ENCODE measurements at places on chromosomes 1 and 21.

DNA sequence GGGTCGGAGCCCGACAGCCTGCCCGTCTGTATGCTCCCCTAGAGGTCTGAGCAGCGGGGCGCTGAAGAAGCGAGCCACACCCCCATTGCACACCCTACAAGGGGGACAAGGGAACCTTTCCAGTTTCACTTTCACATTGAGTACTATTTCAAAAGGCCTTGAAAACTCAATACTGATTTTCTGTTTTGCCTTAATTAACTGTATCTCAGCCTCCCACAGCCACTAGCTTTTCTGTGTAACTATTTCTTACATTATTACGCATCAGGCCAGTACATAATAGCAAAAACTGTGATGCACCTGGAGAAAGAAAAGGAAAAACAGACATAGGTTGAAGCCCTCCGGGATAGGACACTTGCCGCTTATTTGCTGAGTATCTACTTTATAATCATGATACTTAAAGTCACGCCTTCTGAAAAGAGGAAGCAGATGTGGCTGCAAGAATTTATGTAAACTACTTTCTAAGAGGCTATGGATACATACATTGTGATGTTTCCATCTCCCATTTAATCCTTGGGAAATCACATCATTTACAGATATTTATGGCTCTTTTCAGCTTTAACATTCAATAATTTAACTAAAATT is 1719.5 kb downstream of the MRPL39 start:
- no peak for DNase-seq

- no peak for DNase-seq
Observed at GRCh38 chr1:92973203-92973897, 12.1 kb upstream of the DIPK1A start.

GRCh38 chr1:9758559-9759121 is 65.1 kb downstream of the CLSTN1 start:
- DNase-seq, result no peak

- peak; percentile 48 for DNase-seq
Observed at GRCh38 chr1:58785442-58786058, 1.7 kb upstream of the JUN start.

DNA sequence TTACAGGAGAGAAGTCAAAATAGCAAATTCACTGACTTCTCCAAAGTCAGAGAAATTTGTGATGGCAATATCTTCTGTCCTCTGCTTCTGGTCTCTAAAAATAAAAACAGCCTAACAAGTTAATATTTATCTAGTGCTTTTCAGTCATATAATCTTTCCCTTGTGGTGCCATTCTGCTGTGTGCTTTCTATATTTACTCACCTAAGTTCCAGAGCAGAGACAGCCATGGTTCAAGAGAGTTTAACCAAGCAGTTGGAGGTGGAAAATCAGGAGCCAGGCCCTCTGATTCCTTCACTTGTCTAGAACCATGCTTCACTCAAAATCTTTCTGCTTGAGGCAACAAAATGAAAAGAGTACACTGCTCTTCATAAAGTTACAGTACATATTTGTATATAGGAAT is 39.3 kb downstream of the BRINP2 start:
- no peak for DNase-seq

- DNase-seq, result no peak
Observed at GRCh38 chr1:220824031-220824989, 37.6 kb downstream of the MTARC1 start.

DNA sequence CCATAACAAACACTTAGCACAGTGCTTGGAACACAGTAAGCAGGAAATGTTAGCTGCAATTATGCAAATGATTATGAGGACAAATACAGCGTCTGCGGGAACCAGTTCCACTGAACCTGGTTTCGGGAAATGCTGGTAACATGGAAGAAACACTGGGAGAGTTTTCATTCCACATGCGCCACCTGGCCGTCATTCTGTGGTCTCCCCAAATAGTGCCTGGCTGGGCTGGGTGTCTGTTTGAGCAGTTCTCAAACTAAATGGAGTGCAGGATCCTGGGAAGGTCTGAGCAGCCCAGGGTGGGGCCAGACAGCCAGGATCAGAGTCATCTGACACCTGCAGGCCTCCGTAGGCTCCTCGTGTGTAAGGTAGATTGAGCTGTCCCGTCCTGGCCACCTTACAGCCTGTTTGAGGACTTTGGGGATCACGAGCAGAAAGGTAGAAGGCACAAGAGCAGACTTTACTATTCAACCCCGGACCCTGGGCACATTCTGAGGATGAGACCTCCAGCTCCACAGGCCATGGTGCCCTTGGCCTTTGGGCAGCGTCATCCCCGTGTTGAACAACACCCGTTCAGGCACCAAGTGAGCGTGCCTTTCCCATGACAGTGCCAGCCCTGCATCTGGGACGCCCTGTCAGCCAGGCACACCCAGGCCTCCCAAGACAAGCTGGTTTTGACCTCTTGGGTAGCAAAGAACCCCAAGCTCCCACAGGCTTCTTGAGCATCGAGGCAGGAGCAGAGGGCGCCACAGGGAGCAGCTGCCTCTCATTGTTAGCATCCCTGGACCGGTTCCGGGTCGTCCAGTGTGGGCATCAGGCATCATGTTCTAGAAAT is 101.9 kb downstream of the PRDM2 start:
- no peak for DNase-seq

DNA sequence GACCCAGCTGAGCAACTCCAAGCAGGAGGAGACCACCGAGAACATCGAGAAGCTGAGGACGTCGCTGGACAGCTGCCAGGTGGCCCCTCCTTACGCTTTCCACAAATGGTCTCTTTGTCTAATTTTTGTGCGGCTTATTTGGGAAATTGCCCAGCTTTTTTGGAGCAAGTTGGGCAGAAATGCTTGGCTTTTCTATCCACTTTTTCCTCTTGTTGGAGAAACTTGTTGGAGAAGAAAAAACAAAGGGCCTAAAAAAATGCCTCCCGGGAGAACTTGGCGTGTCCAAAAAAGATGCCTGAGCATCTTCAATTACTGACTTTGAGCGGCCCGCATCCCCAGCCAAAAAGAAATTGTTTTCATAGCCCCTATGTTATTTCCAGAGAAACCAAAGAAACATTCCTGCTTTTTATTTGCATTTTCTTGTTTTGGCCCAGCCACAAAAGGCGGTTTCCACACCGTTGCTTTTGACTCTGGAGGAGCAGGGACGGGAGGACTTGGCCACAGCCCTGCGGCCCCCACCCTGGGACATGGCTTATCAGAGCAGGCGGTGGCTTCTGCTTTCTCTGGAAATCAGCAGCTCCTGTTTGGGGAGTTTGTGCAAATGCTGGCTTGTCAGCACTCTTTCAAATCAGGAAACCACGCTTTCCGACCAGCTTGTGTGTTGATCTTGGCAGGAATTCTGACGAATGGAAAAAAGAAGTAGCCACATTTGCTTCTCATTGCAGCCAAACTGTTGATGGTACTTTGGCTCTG is 81.2 kb upstream of the EFHD2 start:
- DNase-seq, result peak; percentile 90

DNA sequence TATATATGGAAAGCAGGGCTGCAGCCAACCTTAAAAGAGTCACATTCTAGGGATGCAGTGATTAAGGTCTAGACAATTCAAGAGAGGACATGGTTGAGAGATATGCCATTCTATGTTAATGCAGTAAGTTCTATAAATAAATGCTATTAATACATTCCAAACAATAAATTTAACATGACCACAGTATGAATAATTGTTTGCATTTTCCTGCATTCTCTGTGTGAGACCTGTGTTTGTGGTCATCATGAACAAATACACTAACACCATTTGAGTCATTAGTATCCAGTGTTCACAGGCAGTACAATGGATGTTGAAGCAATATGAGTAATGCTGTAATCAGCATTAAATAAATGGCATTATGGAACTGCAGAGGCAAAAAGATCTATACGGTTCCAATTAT is 5.5 kb upstream of the ZRANB2 start:
- DNase-seq, result peak; percentile 85

- DNase-seq, result no peak
Observed at GRCh38 chr1:84265867-84266266, 35.6 kb upstream of the SAMD13 start.

DNA sequence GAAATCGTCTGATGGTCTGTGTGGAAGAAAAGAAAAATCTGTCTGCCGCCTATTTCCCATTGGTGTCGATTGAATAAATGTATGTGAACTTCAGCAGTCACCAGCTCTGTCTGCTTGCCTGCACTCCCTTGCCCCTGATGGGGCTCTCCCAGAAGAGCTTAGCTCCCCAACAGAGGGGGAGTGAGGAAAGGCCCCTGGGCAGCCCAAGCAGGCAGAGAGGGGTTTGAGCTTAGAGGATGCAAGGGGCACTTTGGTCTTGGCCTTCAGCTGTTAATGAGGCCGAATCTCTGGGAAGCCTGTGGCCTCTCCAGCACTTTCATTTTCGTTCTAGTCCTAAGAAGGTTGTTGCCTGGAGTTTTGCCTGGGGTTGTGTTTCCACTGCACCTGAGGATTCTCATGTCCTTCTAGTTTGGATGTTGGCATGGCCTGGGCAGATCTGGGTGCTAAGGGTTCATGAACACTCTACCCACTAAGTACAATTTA is 2.8 kb downstream of the FOXD2 start:
- DNase-seq, result no peak
